Neural progenitor cell (in vitro differentiated cells): ENCODE measurements at places on chromosomes 6 and 20. TPM values are rescaled to one million over a fixed set of nuclear protein-coding genes. Genes with fewer than 3 reads are reported as not detected.
A peak's percentile ranks its signal among the peaks of the same experiment; 100 is the strongest.

DNA sequence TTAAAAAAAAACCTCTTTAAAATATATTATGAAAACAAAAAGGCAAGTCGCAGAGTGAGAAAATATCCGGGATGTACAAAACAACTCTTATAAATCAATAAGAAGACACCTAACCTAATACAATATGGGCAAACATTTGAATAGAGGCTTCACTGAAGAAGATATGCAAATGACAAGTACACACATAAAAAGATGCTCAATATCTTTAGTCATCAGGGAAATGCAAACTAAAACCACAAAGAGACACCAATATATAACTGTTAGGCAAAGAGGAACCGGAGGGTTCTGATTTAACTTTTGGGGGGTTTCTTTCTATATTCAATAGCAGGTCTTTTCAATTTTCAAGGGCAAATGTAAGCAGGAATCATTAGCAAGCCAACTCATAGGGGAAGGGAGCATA lies 480.7 kb upstream of the SPTLC3 start:
- H3K27me3 ChIP-seq, result no peaks in the 10 kb centered on the region
- no peak overlapping the region for H3K4me3 ChIP-seq
- H3K4me1 ChIP-seq, result peaks cover 5% of the 10 kb centered on the region
- no peak for DNase-seq
- H3K36me3 ChIP-seq, result no peaks in the 10 kb centered on the region

Gene DPPA5
- total RNA-seq, result not detected in 2 replicates

Gene PLA2G7
- total RNA-seq, result 1.1 and 1.8 TPM in 2 replicates

GRCh38 chr6:34476447-34476846 lies 10.6 kb downstream of the PACSIN1 start:
- H3K4me1 ChIP-seq, result no peaks in the 10 kb centered on the region
- DNase-seq, result no peak
- H3K27me3 ChIP-seq, result no peaks in the 10 kb centered on the region
- H3K4me3 ChIP-seq, result no peak overlapping the region
- H3K36me3 ChIP-seq, result no peaks in the 10 kb centered on the region

DNA sequence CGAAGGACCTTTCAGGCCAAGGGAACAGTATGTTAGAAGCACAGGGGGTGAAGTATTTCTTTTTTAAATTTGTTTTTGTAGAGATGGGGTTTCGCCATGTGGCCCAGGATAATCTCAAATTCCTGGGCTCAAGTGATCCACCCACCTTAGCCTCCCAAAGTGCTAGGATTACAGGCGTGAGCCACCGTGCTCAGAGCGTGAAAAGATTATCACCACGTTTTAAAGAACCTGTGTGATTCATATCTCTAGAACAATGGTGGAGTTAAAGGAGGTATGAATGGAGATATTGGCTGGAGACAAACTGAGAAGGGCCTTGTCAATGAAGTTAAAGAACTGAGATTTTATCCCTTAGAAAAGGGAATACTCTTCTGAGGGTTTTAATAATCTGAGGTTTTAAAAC lies 9.7 kb downstream of the ASF1A start:
- no peak overlapping the region for H3K4me3 ChIP-seq
- H3K27me3 ChIP-seq, result no peaks in the 10 kb centered on the region
- peaks cover 18% of the 10 kb centered on the region for H3K36me3 ChIP-seq
- peaks cover 13% of the 10 kb centered on the region for H3K4me1 ChIP-seq
- no peak for DNase-seq

DNA sequence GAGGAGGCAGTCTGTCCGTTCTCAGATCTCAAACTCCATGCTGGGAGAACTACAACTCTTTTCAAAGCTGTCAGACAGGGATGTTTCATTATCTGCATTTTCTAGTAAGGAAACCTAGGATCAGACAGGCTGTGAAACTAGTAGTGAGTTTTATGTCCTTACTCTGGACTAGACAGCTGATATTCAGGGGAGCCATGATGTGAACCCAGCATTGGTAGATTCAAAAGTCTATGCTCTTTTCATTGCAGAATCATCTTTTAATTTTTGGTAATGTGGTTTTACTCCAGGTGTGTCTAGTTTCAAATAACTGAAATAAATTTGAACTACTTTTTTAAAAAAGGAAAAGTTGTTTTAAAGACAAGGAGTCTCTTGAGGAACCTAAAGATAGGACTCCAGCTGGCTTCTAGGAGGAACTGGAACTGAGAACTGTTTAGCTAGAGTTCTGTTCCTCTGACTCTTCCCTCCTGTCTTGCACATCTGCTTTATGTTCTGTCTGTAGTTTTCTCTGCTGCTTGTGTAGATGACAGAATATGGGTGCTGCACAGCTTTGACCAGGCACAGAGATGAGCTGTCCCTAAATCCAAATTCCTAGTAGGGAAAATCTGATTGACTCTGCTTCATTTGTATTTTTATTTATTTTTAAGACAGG lies 27.8 kb upstream of the RNF144B start:
- no peak for DNase-seq
- H3K4me1 ChIP-seq, result peaks cover 4% of the 10 kb centered on the region
- no peak overlapping the region for H3K27ac ChIP-seq

GRCh38 chr6:70616728-70617260 lies 50.1 kb downstream of the SDHAF4 start:
- H3K4me1 ChIP-seq, result no peaks in the 10 kb centered on the region
- no peak overlapping the region for H3K4me3 ChIP-seq

GRCh38 chr6:67248077-67248476 lies 1387.0 kb upstream of the ADGRB3 start:
- no peak overlapping the region for H3K27ac ChIP-seq
- H3K27me3 ChIP-seq, result no peaks in the 10 kb centered on the region
- DNase-seq, result no peak
- H3K36me3 ChIP-seq, result no peaks in the 10 kb centered on the region
- no peak overlapping the region for H3K4me3 ChIP-seq
- no peaks in the 10 kb centered on the region for H3K4me1 ChIP-seq

Gene WFDC2
- total RNA-seq, result 2.7 and 5.8 TPM in 2 replicates

Gene SLC17A3
- total RNA-seq, result not detected in 2 replicates

DNA sequence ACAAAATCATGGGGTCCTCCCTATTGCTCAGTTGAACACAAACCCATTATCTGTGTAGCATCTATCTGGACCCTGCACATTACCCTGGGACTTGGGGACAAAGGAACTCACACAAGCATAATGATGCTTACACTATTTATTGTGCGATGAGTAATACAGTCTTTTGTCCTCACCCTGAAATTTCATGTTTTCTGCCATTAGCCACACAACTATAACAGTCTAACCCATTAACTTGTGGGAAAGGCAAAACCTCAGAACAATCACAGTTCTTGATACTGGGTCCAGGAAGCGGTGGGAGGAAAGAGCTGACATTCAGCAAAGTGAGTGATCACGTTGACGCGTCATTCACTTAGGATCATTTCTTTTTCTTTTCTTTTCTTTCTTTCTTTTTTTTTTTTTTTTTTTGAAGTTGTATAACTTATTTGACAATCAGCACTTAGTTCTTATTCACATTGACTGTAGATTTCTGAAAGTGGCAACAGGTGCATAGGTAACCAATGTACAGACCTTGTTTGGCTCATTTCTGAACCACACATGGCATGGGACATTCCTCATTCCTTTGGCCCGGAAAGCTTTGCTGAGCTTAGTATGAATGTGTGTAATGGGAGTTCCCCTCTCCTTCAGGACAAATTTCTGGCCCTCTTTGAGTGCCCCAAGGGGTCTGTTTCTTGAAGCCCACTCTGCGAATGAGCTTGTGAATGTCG lies 94.8 kb upstream of the CNKSR3 start:
- H3K27me3 ChIP-seq, result no peaks in the 10 kb centered on the region
- H3K27ac ChIP-seq, result no peak overlapping the region
- H3K4me3 ChIP-seq, result no peak overlapping the region
- no peak for DNase-seq
- H3K4me1 ChIP-seq, result no peaks in the 10 kb centered on the region
- no peaks in the 10 kb centered on the region for H3K36me3 ChIP-seq

DNA sequence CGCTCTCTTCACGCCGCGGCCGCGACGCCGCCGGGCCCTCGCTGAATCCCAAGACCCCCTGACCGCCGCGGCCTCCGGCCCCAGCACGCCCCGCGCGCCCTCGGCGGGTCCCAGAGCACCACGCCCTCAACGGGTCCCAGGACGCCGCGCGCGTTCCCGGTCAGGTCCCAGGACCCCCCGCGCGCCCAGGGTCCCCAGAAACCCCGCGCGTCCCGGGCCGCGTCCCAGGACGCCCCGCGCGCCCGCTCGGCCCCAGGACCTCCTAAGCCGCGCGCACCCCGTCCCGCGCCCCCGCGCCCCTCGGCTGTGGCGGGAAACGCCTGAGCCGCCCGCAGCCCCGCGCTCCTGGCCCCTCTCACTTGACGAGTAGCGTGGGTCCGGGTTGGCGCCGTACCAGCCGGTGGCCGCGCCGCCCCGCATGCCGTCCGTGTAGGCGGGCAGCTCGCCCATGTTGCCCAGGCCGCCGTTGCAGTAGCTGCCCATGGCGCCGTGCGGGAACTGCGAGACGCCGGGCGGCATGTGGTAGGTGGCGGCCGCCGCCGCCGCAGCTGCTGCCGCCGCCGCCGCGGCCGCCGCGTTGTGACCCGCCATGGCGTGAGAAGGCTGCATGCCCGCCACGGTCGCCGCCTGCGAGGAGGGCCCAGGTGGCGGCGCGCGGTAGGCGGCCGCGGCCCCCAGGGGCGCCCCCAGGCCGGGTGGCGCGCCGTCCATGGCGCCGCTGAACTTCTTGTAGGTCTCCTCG lies 556 bp downstream of the NKX2-4 start:
- peak overlapping the region; percentile 29 for H3K4me3 ChIP-seq
- no peak overlapping the region for H3K27ac ChIP-seq
- H3K4me1 ChIP-seq, result peaks cover 4% of the 10 kb centered on the region
- peak; percentile 76 for DNase-seq

Gene HLA-DMB
- total RNA-seq, result 4.3 and 4.5 TPM in 2 replicates

Gene LINC00237
- not detected in 2 replicates for total RNA-seq

GRCh38 chr6:69795469-69796072 lies 1.2 kb downstream of the LMBRD1 start:
- no peak overlapping the region for H3K27ac ChIP-seq
- DNase-seq, result no peak
- H3K36me3 ChIP-seq, result no peaks in the 10 kb centered on the region
- peaks cover 20% of the 10 kb centered on the region for H3K4me1 ChIP-seq
- H3K4me3 ChIP-seq, result peak overlapping the region; percentile 88

DNA sequence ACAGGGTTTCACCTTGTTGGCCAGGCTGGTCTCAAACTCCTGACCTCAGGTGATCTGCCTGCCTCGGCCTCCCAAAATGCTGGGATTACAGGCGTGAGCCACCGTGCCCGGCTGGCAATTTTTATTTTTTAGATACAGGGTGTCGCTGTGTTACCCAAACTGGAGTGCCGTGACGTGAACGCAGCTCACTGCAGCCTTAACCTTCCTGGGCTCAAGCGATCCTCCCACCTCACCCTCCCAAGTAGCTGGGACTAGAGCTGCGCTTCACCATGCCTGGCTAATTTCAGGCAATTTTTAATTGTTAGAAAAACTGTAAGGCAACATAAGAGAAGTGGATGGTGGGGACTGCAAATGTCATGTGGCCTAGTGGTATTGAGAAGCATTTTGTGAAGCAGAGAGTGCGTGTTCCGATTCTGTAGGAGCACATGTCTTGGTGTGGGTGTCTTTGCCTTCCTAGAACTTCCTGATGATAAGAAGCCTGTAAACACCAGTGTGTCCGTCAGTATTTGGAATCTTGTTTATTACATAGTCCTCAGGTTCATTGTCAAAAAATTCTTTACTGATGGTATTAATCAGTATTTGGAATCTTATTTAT lies 18.0 kb downstream of the JARID2 start:
- H3K4me3 ChIP-seq, result no peak overlapping the region
- no peaks in the 10 kb centered on the region for H3K36me3 ChIP-seq
- peaks cover 54% of the 10 kb centered on the region for H3K4me1 ChIP-seq
